Cardiac muscle cell (in vitro differentiated cells and primary cell): ENCODE measurements at places on chromosomes 16 and 17. TPM values are rescaled to one million over a fixed set of nuclear protein-coding genes. Genes with fewer than 3 reads are reported as not detected.

SOX8 gene
- 9.2 and 13.7 TPM in 2 replicates for total RNA-seq

DNA sequence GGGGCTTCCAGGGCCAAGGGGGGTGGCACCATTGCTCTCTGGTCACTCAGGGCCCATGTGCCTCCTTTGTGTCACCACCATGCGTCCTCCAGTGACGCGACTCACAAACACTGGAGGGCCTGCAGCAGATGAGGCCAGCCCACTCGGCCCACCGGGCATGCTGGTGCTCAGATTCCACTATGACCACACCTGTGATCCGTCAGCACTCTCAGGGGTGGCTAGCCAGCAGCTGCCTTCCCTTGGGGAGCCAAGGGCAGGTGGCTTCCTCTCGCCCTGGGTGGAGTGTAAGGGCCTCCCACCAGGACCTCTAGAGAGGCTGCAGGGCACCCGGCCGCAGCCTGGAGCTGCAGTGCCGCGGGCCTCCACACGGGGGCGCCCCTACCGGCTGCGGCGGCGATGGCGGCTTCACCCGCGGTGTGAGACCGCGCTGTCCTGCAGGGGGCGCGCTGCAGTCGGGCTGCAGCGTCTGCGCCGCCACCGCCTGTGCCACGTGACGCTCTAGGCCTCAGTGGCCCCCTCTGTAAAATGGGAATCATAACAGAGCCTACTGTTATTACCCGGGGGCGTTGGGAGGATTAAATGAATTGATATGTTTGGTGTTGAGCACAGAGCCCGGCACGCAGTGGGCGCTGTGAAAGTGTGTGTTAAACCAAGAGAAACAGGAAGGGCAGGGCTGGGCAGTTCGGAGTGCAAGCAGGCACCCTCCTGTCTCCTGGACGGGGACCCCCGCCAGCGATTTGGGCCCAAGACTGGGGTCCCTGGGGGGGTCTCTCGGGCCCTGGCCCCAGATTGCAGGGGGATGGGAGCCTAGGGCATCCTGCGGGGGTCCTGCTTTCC, 192.4 kb upstream of the GSE1 start:
- DNase-seq: peak; percentile 53

DNA sequence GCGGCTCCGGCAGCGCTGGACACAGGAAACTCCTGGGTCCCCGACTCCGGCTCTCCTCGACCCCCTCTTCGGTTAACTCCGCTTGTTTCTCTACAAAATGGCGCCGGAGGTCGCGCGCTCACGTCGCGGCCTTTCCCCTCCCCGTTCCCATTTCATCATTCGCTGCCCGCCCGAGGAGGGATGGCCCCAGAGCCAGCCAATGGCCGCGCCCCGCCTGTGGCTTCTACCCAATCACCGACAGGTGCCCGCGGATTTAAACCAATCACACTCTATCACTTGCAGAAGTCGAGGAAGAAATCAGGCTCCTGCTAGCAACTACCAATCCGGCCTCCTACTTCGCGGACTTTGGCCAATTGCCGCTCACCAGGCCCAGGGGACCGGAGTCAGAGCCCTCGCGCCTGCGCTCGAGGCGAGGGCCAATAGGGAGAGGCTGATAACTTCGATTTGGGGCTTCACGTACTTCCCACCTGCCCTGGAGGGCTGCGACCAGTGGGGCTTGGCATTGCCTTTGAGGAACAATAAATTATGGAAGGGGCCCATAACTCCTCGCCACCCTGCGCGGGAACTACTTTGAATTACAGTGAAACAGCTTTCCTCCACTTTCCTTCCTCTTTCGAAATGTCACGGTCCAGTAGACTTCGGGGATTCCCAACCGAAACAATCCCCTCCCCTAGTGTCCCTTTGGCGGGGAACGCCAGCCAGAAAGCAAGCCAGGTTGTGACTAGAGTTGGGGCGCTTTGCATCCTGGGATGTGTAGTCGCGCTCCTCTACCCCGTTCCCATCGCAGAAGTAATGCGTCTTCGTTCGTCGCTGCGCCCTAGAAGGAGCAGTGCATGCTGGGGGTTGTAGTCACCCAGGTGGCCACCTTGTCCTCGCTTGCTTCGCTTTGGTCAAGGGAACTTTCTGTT, at the start of gene CNOT1:
CNOT1 (minus strand) TSS at position 94 of the 908 bp plus-strand sequence. CDS start 30,489 bp downstream, outside the sequence.
- DNase-seq: peak; percentile 100

DNA sequence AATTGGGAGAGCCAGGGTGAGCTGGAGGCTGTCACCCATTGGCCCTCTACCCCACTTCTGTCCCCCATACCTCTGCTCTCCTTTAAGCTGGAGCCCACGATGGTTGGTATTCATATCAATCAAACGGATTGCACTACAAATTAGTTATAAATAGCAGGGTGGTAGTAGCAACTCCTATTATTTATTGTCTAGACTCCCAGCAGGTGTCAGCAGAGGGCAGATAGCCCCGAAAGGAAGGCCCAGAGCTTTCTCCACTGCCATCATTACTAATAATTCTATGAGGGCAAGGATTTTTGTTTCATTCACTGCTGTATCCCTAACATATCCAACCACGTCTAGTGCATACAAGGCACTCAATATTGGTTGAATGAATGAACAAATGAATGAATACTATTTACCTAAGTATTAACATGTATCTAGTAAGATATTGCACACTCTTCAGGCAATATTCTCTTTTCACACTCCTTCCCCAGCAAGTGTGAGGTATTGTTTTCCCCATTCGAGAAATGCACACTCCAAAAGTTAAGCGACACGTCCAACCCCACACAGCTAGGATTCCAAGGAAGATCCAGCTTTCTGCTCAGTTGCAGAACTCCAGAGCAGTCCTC, 6.3 kb downstream of the C17orf50 start:
- peak; percentile 60 for DNase-seq

- no peak for DNase-seq
Observed at GRCh38 chr17:36850790-36851189, 86.5 kb upstream of the LHX1 start.

- DNase-seq: peak; percentile 29
Observed at GRCh38 chr17:34499576-34499975, 79.8 kb upstream of the TMEM132E start.

- DNase-seq: no peak
Observed at GRCh38 chr16:56944954-56945839, 13.3 kb downstream of the HERPUD1 start.

GRCh38 chr16:59859676-59860402, 1125.7 kb upstream of the GOT2 start:
- DNase-seq: no peak
